CD4-positive, alpha-beta T cell (primary cell): ENCODE measurements at places on chromosomes 12 and 14.

- DNase-seq, result no peak
Observed at GRCh38 chr12:12701457-12701856, 5.5 kb upstream of the GPR19 start.

DNA sequence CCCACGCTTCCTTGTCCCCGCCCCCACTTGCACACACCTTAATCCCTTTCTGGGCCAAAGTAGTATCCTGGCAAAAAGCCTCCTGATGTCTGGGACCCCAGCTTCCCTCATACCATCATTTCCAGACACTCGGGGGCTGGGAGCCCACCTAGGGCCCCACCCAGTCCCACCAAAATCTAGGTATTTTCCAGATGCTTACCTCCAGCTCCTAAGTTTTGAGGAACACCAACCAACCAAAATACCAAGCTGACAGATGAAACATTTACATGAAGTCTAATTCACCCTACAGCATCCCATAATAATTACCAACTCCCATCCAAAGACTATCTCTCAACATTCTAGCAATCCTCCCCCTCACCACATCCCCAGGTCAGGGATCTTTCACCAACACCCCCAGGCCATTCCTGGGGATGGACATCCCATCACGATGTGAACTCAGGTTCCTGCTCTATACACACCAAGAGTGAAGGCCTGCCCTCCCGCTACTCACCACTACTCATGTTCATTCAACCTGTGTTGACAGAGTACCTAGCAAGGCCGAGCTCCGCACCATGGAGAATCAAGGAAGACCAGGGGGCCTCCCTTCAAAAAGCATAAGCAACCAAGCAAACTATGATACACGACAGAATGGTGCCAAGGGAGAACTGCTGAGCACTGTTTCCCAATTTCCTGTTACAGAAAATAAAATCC, 1.6 kb upstream of the CHD4 start:
- DNase-seq, result no peak

DNA sequence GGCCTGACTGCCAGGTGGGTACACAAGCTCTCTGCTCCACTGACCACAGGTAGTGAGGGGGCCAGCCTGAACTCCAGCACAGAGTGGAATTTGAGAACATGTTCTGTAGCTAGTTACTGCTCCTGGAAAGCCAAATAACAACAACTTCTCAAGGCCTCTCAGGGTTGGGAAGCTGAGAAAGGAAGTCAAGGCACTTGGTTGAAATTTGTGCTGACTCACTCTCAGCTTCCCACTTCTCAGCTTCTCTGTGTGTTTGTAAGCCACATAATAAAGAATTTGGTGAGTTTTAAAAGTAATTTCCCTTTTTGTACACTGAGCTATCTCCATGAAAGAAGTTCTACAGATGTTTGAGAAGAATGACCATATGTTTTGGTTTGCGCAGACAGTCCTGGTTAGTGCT, 234.9 kb downstream of the KTN1 start:
- no peak for DNase-seq

- no peak for DNase-seq
Observed at GRCh38 chr12:52837781-52838608, 3.9 kb upstream of the KRT79 start.

- no peak for DNase-seq
Observed at GRCh38 chr14:75340921-75341320, 62.3 kb downstream of the FOS start.

GRCh38 chr14:72640911-72641485, 252.9 kb downstream of the DPF3 start:
- no peak for DNase-seq

DNA sequence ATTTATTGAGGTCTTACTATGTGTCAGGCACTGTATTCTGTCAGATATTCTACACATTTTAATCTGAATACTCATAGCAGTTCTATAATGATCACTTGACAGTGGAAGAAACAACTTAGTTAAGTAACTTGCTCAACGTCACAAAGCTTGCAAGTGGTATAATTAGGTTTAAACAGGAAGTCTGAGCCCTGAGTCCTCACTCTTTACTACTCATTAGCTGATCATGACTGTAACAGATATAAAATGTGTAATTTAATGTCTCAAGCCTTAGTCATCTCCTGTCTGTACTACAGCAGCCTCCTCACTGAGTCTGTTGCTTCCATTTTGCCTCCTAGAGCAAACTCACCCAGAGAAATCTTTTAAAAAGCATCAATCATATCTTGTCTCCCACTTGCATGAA, 38.9 kb downstream of the PPP4R4 start:
- DNase-seq, result no peak

- no peak for DNase-seq
Observed at GRCh38 chr12:946631-947030, 2.9 kb downstream of the RAD52 start.

DNA sequence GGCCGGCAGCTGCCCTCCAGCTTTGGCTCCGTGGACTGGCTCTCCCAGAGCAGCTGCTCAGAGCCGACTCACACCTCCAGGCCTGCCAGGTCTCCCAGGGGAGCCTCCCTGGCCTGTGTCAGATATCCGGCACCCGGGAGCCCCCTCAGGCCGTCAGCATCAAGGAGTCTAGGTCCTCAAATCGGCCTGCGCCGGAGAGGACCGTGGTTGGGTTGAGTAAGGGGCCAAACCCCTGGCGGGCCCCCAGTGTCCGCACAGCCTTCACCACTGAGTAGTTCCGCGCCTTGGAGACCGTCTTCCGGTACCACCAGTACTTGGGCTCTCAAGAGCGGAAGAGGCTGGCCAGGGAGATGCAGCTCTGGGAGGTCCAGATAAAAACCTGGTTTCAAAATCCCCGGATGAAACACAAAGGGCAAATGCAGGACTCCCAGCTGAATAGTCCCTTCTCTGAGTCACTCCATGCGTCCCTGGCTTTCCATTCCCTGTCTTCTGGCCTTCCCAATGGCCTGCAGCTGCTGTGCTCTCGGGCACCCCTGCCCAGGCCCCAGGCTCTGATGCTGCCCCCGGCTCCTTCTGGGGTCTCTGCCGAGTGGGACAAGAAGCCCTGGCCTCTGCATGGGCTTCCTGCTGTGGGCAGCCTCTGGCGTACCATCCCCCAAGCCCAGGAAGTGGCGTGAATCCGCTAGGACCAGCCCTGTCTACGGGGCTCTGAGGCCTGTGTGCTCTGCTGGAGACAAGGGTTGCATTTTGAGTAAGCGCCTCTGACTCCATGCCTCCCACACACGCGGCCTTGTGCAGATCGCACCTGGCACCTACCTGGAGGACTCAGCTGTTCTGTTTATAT, 245.1 kb upstream of the ATXN7L3B start:
- no peak for DNase-seq

DNA sequence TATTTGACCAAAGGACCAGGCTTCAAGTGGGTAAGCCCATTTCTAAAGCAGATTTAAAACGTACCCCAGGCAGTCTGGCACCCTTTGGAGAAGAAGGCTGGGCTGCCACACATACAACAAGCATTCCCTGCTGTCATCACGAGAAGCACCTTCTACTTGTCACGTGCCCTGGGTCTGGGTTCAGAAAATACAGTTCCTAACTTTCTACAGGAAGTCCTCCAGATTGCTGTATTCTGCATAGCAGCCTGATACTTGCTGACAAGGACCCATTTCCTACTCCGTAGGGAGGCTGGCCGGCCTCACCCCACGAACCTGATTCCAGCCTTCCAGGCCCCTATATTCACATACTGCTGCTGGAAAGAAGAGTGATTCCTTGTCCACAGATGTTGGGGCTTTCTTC, 7.4 kb downstream of the CLMN start:
- no peak for DNase-seq

GRCh38 chr12:116916122-116916521, 5.4 kb downstream of the FBXW8 start:
- no peak for DNase-seq

DNA sequence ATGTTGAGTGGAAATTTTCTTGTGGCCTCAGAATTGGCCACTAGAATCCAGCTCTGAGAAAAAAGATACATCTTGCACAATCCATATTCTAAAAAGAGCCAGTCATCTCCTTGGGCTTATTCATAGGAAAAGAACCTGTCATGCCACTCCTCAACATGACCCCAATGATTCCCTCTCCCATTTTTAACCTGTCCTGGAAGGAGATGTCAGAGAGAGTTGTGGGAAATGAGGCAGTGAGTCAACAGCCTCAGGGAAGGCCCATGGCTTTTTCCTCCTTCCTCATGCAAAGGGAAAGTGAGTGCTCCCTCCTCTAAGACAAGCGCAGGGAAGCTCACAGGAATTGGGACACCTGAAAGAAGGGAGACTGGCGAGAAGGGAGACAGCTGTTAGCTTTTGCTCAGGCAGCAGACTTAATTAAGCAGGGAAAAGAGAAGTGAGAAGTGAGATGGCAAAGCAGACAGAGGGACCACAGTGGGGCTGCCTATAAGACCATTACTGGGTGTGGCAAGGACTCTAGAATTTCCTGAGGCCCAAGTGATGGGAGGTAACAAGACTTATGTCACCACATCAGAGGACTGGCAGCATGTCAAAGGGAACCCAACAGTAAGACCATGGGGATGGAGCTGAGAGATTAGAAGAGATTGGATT, 10.2 kb upstream of the DHRS7 start:
- no peak for DNase-seq

GRCh38 chr12:62876938-62877548, 57.9 kb downstream of the PPM1H start:
- DNase-seq, result no peak

- DNase-seq, result no peak
Observed at GRCh38 chr12:67498991-67499390, 149.6 kb upstream of the DYRK2 start.

DNA sequence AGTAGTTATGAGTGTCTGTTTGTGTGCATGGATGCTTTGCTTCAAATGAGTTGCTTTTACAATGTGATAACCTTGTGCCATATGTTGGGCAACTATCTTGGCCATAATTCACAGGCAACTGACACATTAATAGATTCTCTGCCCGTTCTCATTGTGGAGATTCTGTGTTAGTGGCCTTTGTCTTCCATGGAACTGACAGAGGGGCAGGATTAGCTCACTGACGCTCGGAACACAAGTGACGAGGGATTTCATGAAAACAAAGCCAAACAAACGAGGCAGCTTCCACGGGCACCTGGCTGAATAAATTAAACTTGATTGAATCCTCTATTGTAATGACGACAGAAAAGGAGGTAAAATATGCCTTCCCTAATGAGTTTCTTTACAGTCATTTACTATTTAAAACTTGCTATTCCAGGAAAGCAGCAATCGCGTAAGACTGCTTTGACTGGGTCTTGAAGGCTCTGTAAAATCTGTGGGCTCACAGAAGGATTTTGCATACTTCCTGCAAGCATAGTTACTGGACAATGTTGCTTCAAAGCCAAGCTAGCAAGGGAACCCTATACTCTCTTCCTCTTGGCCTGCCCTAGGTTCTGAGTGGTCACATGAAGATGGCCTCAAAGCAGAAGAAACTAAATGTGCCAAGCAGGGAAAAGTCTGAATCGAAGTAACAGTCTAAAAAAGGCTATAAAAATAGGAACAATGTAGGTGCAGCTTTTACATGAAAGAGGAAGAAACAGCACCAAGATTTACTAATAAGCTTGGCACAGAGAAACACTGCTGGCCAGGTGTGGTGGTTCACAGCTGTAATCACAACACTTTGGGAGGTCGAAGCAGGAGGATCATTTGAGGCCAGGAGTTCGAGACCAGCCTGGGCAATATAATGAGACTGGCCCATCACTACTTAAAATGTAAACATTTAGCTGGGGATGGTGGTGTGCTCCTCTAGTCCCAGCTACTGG, 28.1 kb upstream of the SINHCAF start:
- DNase-seq, result no peak

DNA sequence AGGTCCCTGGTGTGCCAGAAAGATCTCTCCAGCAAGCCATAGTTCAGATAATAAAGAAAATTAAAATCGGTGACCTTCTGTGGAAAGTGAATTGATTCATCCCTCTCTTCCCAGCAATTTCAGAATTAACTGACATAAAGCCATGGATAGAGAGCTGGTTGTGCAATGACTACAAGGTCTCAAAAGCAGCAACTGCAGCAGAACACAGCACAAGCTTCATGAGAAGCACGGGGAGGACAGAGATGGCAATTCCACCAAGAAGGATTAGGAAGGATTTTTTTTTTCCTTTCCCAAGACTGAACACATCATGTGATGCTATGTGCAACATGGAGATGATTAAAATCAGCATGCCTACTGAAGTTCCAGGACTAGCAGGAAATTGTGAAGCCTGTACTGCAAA, 154.9 kb upstream of the PLEKHG7 start:
- DNase-seq, result no peak

DNA sequence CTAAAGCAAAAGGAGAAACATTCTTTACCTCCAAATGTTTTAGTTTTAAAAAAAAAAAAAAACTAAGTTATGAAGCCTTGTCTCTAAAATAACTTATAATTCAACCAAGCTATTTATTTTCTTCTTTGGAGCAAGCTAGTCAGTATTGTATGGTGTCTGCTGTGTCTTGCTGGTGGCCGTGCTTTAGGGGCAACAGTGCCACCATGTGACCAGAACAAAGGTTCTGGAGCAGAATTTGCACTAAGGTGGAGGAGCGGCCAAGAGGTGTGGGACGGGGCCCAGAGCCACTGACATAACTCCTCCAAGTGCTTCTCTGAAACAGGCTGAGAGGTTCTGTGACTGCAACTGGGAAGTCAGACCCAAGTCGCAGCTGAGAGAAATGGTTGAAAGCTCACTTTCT, 4.5 kb downstream of the FICD start:
- no peak for DNase-seq

GRCh38 chr14:97164021-97164420, 366.8 kb downstream of the VRK1 start:
- no peak for DNase-seq

GRCh38 chr14:69651664-69652063, 40.3 kb downstream of the SUSD6 start:
- DNase-seq, result no peak

GRCh38 chr12:24769682-24770081, 179.2 kb downstream of the BCAT1 start:
- DNase-seq, result no peak

DNA sequence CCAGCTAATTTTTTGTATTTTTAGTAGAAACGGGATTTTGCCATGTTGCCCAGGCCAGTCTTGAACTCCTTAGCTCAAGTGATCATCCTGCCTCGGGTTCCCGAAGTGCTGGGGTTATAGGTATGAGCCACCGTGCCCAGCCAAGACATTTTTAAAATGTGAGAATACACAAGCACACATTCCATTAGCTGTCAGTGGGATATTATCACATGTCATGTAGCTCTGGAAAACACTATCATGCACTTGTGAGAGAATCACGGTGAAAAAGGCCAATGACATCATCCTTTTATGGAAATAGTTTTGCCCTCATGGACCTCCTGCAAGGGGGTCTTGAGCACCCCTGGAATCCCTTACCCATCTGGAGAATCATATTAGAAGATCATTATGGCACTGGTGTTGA, 28.3 kb downstream of the ERC1 start:
- no peak for DNase-seq

GRCh38 chr14:56422703-56423213, 156.8 kb upstream of the TMEM260 start:
- DNase-seq, result no peak

- DNase-seq, result no peak
Observed at GRCh38 chr14:101001311-101002069, 98.0 kb upstream of the RTL1 start.
